ENCODE measurements at places on chromosomes 2 and 18. TPM values are rescaled to one million over a fixed set of nuclear protein-coding genes. Genes with fewer than 3 reads are reported as not detected.

Gene ATP8B1
- 13.8 TPM for total RNA-seq

DNA sequence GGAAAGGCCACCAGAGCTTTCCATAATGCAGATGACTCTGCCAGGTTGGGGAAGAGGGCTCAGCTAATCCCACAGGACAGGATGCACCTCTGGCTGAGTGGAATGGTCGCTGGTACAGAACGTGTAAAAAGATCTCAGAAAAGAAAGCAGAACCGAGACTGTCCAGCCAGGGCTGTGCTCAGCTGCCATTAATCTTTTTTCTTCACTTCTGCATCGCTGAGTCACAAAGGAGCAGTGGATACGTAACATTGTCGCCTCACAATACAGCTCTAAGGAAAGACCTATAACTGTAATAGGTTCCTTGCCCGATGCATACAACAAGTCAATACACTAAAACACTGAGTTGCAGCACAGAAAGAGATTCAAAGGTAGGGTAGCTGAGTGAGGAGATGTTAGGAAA is 354.2 kb downstream of the EN1 start:
- DNase-seq = no peak

DNA sequence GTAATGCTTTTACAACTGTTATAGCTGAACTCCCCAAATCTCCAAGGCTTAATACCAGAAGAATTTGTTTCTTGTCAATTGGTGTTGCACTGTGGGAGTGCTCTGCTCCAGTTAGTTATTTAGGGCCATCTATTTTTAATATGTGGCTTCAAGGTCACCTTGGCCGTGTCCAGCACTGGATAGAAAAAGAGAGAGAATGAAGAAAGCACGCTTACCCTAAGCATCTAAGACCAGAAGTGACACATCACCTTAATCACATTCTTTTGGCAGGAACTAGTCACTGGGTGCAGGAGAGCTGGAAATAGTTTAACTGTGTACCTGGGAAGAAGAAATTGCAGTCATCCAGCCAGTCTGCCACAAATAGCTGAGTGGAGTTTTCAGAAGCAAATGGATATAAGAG is 78.8 kb downstream of the VWC2L start:
- DNase-seq = no peak

DNA sequence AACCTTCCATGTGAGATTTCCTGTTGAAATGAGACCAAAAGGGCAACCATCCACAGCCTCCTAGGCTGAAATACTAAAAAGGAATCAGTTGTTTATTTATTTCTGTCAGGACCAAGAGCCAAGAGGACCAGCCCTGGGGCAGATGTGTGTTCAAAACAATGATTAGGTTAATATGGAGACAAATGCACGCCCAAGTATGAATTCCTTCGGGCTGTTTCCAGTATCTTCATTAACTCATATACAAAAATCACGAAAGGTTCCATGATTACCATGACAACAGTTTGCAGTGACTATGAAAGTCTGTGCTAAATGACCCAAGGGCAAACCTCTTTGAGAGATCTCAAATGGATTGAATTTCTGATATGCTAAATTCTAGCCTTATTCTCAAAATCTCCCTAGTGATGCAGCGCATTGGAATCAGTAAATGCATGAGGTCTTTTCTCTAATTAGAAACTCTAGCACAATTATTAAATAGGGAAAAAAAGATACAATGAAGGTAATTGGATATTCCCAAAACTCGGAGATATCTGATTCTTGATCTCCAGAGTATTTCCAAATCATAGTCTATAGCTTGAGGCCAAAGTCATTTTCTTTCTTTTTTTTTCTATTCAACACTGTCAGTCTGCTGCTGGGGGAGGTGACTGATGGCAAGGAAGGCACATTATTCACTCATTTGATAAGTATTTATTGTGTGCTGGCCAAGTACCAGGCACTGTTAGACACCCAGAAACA is 35.6 kb downstream of the VIT start:
- DNase-seq = no peak

DNA sequence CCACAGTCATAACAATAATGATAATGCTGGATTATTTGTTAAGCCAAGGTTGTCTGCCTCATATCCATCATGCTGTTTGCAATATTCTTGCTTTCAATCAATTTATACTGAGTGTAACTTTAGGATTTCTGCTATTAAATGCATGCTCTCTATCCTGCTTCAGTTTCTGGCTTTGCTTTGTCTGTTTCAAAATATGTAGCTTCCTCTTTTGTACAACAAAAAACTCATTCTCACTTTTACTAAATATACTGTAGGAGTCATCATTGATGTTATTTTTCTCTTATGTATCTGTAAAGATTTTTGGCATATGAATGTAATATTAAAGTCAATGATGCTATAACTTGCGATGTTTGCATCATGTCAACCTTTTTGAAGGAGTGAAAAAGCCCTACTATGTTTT is 149.3 kb downstream of the GPD2 start:
- DNase-seq = no peak

- no peak for DNase-seq
Measured at GRCh38 chr2:101714118-101714517, 16.6 kb downstream of the MAP4K4 start.

DNA sequence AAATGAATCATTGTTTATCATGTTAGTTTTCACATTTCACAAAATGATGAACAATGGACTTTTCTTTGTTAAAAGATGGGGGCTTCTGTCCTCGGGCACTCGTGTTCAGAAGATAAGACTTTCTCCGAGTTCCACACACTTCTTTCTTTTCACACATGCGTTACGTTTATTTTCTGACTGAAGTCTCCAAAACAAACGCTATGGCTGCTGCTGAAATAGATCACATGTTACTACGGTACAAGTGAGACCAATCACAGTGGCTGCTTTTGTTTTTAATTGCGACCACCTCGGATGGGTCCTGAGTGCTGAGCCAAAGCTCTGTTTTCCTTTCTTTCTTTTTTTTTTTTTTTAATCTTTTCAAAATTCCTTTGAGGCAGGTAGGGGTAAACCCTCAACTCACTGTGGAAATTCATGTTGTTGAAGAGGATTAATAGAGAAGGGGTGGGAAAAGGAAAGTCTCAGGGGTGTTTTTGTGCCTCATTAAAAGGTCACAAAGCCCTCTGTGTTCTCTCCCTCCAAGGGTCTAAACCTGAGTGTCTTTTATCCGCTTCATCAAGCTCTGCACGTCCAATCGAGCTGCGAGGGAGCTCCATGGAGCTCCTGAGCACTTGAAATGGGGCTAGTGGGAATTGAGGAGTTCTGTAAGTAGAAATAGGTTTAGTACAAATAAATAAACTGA is 48.2 kb downstream of the ARL4C start:
- no peak for DNase-seq

DNA sequence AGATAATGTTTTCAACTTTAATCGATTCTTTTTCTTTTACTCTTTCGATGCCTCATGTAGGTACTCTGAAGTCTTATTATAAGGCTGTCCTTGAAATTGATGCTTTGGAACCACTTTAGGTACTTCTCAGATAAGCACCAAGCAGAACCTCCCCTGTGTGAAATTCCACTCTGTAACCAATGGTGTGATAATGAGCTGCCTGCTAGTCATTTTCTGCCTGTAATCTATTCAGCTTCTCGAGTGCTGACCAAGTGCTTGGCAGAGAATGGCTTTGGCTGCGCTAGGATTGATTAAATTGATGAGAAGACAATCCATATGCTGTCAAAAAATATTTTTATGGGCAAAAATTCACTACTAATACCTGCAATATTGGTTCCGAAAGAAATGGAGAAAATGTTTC is 132.1 kb upstream of the STON1 start:
- DNase-seq = no peak

- no peak for DNase-seq
Measured at GRCh38 chr2:239192975-239193374, 207.8 kb downstream of the HDAC4 start.

GRCh38 chr2:110659248-110659647 is 18.6 kb downstream of the BUB1 start:
- DNase-seq = no peak

DNA sequence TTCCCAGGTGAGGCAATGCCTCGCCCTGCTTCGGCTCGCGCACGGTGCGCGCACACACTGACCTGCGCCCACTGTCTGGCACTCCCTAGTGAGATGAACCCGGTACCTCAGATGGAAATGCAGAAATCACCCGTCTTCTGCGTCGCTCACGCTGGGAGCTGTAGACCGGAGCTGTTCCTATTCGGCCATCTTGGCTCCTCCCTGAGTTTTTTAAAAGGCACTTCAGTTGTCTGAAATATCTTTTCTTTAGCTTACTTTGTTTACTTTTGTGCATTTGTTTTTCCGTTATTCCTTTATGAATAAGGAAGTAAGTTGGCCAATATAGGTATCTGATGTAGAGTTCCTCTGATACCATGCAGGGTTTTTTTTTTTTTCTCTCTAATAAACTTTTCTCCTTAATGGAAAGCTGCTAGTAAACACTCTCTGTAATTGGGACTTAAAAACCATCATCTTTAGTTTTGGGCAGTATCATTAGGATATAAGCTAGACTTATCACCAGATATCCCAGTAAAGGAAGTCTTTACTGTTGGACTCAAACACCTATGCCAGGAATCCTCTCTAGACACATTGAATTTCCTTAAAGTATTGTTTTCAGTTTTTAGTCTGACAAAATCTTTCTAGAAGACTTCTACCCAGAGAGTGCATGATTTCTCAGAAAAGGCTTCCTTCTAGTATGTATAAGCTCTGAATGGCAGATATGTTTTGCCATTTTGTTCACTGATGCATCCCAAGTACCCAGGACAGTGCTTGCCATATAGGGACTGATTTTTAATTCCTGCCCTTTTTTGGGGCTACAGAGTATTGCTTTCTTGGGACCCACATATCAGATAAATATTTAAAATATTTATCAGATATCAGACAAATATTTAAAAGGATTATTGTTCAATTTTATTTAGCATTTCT is 35.8 kb upstream of the DYSF start:
- no peak for DNase-seq

Measured in spleen (tissue), 13 donors.